Omental fat pad (tissue), 4 donors: ENCODE measurements at places on chromosomes 5 and 9.

DNA sequence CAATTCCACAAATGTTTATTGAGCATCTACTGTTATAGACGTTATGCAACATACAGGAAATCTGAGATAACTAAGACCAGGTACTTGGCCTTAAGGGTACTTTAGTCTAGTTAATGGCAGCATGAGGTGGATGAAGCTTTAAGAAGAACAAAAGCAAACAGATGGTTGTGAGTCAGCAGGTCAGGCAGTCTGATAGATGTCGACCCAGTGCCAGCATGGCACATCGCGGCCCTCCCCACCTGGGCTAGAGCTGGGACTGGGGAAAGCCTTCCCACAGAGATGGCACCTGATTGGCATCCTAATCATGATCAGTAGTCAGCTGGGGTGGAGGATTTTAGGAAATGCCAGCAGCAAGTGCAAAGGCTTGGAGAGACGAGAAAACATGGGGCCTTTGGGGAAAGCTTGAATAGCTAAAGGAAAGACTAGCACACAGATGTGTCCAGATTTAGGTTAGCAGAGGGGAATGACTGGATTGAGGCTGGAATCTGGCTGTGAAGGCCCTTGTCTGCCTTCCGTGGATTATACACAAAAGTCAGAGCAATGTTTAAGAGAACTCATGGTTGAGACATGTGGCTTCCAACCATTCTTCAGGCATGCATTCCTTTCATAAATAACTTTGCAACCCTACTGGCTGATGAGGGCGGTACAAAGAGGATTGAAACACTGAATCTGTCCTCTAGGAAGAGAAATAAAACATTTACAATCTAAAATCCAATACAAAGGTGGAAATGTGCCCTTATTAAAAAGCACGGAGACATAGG lies 395.4 kb upstream of the WWC1 start:
- no peak for DNase-seq

DNA sequence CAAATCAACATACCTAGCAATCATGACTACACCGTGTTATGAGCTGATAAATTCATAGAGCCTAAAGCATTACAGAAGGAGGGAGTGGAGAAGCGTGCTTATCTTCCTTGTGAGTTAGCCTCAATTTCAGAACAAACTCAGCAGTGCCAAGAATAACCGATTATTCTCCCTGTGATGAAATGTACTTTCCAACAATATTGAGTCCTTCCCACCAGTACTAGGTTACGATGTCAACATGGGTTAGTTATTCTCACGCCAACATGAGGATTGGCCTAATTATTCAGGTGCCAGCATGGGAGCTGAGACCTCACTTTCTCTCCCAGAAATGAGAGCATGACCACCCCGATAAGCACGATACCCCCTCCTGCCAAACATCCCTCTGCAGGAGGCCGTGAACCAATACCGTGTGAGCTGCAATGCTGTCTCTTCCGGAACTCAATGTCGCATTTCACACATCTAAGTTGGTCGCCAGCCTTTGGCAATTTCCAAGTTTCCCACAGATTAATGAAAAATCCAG lies 193.7 kb downstream of the ENC1 start:
- DNase-seq, result no peak

DNA sequence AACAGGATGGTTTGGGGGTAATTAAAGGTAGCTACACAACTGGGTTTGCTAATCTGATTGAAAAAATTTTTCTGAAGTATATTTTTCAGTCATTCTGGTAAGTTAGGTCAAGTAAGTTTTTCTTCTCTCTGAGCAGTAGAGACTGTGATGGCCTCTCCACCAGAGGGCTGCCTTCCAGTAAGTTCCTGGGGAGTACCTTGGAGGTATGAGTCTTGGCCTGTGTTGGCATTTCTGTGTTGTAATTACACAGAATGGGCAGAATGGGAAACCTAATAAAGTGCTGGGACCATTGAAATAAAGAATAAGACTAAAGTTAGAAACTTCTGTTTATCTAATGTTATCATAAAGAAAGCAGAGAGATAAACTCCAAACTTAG lies 430.8 kb downstream of the ARHGEF28 start:
- no peak for DNase-seq

- no peak for DNase-seq
Measured at GRCh38 chr9:131892902-131893500, 153.1 kb upstream of the RAPGEF1 start.

GRCh38 chr5:124910354-124911016 lies 164.0 kb upstream of the ZNF608 start:
- DNase-seq, result no peak

DNA sequence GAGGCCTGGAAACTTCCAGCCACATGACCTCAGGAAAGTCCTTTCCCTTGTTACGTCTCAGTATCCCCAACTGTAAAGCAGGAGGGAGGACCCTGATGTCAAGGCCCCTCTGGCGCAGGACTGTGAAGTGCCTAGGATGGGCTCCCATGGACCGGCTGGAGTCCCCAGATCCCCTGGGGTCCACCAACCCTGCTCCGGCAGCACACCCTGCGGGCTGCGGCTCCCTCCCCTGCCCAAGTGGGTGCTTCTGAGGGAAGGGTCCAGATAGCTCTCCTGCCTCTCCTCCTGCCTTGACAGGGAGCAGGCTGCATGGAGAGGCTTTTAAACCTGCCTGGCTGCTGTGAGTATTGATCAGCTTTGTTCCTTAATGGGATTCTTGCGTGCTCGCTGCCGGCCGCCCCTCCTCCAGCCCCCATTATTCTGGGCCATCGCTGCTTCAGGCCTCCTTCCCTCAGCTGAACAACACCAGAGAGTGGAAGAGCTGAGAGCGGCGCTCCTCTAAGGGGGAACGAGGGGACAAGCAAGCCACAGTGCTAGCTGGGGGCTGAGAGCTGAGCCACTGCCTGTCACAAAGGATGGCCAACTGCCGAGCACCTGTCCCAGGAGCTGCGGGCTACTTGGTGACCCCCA lies 25.6 kb upstream of the NTNG2 start:
- no peak for DNase-seq

DNA sequence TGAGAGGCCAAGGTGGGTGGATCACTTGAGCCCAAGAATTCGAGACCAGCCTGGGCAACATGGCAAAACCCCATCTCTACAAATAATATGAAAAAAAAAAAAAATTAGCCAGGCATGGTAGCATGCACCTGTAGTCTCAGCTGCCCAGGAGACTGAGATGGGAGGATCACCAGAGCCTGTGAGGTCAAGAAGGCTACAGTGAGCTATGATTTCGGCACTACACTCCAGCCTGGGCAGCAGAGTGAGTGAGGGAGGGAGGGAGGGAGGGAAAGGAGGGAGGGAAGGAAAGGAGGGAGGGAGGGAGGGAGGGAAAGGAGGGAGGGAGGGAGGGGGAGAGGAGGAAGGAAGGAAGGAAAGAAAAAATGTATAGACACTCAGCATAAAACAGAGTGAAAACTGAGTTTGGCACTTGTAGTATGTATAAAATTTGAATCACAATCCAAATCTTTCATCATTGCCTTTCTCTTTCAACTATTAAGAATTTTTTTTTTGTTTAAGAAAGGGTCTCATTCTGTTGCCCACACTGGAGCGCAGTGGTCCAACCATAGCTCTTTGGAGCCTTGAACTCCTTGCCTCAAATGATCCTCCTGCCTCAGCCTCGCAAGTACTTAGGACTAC lies 27.8 kb downstream of the SERINC5 start:
- no peak for DNase-seq

DNA sequence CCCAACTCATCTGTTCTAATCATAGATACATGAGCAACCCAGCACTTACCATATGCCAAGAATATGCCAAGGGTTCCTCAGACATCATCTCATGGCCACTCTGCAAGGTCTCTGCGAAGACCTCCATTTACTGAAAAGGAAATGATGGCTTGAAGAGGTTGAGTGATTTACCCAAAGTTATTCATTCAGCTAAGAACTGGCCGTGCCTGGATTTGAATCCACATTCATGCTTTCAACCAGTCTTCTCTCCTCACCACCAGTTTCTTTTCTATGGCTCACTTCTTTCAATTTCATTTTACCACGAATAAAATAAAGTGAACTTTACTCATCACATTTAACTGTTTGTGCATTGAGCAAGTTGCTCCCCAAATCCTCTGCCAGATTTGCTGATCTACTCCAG lies 27.2 kb upstream of the FOXI1 start:
- no peak for DNase-seq
